ENCODE measurements at places on chromosomes 3 and 15. TPM values are rescaled to one million over a fixed set of nuclear protein-coding genes. Genes with fewer than 3 reads are reported as not detected.

KLHL6 gene
- 1.6 TPM for total RNA-seq

DNA sequence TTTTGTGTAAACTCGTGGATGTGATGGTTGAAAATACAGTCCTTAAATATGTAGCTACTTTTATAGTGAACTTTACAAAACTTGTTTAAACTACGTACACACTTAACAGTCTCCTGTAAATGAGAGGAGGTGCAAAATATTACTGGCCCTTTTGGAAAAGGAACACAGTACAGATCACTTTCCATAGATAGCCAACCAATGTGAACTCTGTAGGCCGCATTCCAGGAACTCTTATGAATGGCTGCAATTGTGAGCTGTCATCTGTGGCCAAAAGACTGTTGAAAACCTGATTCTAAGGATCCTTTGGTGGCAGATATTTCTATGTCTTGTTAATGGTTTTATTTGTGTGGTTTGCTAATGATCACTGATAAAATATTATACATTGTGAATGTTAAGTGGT, 6.2 kb downstream of the TSC22D2 start:
- no peaks in the 10 kb centered on the region for H3K36me3 ChIP-seq
- DNase-seq, result peak; percentile 13
- H3K4me1 ChIP-seq, result peaks cover 50% of the 10 kb centered on the region
- no peak overlapping the region for H3K27ac ChIP-seq
- no peak overlapping the region for H3K4me3 ChIP-seq

- H3K4me1 ChIP-seq, result peaks cover 12% of the 10 kb centered on the region
- H3K27me3 ChIP-seq, result no peaks in the 10 kb centered on the region
Measured at GRCh38 chr3:183252973-183253527, at the start of gene B3GNT5. Gene B3GNT5, plus strand, starts transcription at chr3:183253253. Its CDS starts 16,546 bp downstream, at chr3:183269799.

GRCh38 chr3:148694116-148694515, 3.6 kb upstream of the AGTR1 start:
- peaks cover 11% of the 10 kb centered on the region for H3K4me1 ChIP-seq
- no peak overlapping the region for H3K4me3 ChIP-seq

Data from body of pancreas (tissue), 4 donors.